Stimulated activated CD4-positive, alpha-beta T cell treated with anti-CD3 and anti-CD28 coated beads, Interleukin-15, amount 100 ng/mL, for 48 hours (primary cell): ENCODE measurements at places on chromosomes 1 and 21.

- DNase-seq = no peak
Measured at GRCh38 chr1:116794804-116795481, 40.7 kb downstream of the CD2 start.

DNA sequence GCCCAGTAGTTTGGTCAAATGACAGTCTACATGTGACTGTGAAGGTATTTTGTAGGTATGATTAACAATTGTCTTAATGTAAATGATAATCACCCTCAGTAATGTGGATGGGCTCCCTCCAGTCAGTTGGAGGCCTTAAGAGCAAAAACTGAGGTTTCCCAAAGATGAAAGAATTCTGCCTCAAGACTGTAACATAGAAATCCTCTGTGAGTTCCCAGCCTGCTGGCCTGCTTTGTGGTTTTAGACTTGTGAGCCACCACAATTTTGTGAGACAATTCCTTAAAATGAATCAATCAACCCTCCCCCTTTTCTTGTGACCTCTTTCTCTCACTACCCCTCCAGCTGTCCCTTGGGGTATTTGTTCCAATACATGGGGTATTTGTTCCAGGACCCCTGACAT lies 226.4 kb upstream of the DPYD start:
- DNase-seq = no peak

- no peak for DNase-seq
Measured at GRCh38 chr1:58811303-58811702, 27.5 kb upstream of the JUN start.

DNA sequence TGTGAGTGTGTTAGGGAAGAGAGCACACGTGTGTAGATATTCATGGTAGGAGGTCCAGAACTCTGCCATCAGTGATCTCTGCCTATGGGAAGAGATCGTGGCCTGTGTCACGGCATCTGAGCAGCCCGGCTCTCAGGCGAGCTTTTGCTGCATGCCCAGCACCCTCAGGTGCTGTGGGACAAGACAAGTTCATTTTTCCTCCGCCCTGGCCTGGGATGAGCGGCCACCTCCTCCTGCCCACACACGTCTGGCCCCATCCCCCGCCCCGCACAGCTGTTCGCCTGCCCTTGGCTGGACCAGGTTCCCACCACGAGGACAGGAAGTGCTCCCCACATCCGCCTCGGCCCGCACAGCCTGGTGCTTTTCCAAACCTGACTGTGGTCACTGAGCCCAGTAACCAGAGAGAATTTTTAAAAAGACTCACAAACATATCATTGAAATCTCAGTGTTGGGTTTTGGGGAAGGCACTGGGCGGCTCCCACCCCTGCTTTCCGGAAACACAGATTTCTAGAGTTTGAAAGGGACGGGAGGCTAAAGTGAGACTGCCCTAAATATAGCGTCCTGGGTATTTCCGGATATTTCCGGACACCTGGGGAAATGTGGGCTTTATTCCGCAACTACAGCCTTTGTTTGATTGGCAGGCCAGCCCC lies 18.0 kb downstream of the BMP8A start:
- DNase-seq = no peak

DNA sequence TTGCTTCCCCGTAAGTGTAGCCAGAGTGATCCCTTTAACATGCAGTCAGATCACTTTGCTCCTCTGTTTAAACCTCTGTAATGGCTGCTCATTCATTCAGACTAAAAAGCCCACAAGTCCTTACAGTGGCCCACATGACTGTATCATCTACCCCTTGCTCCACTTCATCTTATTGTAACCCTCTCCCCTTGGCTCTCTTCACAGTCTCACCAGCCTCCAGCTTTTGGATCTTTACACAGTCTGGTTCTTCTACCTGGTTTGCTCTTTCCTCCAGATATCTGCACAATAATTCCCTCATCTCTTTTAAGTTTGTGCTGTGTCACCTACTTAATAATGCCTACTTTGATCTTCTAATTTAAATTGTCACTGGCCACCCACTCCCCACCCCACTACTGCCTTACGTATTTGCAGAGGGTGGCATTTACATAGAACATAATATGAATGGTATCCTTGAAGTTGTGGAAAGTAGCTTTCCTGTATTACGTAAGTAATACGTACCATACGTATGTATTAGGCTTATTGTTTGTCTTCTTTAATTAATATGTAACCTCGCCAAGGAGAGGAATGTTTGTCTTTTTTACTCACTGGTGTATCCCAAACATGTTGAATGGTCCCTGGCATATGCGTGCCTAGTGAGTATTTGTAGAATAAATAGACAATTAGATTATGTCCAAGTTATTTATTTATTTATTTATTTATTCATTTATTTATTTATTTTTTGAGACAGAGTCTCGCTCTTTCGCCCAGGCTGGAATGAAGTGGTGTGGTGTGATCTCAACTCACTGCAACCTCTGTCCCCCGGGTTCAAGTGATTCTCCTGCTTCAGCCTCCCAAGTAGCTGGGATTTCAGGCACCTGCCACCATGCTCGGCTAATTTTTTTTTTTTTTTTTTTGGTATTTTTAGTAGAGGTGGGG lies 48.6 kb downstream of the TSNAX start:
- DNase-seq = no peak

- DNase-seq = no peak
Measured at GRCh38 chr1:6065093-6065858, 19.6 kb downstream of the KCNAB2 start.

DNA sequence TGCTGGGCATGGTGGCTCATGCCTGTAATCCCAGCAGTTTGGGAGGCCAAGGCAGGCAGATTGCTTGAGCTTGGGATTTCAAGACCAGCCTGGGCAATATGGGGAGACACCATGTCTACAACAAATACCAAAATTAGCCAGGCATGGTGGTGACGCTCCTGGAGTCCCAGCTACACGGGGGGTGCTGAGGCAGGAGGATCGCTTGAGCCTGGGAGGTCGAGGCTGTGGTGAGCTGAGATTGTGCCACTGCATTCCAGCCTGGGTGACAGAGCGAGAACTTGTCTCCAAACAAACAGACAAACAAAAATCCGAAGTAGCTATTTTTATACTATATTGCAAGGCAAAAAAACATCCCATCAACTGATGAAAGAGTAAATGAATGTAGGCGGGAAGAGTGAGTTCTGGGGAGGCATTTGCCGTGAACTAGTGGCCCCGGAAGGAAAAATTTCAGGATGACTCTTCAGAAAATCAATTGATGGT lies 40.6 kb downstream of the NCMAP start:
- DNase-seq = no peak

DNA sequence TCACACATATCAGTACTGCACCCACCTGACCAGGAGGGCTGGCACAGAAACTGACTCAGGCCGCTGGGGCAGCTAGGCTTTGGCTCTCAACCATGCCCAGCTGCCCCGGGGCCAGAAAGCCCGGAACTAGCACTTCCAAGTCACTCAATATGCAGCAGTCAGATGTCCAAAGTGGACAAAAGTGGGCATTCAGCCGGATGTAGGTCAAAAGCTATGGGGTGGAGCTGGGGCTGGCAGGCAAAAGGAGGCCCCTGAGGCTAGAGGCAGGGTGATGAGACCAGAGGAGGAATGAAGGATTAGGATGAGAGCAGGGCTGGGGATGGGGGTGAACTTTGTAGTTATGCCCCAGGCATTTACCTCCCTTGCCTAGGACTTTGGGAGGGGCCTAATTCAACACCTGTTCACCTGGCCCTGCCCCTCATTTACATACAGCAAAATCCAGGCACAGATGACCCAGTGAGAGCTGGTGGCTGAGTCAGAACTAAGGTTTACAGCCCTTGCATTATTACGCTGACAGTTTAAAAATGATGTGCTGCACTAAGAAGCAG lies 30.7 kb upstream of the EDN2 start:
- DNase-seq = no peak
